ENCODE measurements at places on chromosomes 1 and 21.

DNA sequence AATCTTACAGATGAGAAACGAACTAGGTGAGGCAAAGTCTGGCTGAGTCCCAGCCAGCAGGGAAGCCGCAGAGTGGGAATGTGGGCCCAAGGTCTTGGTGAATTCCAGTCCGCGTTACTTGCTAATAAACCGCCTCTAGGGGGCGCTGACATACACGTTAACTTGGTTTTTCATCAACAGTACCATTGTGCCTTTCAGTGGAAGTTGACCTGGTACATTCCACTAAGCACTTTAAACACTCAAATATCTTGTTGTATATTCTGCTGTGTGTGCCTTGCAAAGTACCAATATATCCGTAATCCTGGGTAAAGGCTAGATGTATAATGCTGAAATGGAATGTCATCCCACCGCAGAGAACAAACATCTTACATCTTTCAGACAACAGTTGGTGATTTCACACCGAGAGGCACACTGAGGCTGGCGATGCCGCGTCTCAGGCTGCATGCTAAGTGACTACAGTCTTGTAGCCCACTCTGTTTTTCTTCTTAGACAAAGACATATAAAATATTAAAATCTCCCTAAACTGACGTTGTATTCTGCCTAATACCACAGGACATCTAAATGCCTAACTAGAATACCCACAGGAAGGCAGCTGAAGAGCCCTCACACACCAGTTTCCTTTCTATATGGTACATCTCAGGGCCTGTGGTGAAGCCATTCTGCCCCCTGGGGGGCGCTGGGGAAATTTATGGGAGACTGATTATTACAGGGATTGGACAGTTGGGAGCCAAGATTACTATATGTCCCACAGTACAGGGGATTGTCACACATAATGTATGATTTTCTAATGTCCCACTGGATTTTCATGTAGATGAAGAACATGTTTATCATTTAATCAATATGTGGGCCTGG, 49.2 kb upstream of the C1orf198 start:
- DNase-seq: peak; percentile 78

DNA sequence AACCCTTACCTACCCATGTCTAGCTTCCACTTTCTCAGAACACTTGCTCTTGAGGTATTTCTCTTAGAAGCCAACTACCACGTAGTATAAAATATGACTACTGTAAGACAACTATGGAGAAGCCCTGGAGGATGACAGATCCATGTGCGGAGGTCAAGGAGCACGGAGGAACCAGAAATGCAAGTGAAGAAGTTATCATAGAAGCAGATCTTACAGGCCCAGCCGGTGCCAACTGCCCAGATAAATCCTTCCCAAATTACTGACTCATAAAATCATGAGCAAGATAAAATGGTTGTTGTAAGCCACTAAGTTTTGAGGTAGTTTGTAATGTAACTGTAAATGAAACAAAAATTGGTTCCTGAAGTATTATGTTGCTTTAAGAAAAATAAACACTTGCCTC, 12.6 kb downstream of the GTF2B start:
- no peak for DNase-seq

DNA sequence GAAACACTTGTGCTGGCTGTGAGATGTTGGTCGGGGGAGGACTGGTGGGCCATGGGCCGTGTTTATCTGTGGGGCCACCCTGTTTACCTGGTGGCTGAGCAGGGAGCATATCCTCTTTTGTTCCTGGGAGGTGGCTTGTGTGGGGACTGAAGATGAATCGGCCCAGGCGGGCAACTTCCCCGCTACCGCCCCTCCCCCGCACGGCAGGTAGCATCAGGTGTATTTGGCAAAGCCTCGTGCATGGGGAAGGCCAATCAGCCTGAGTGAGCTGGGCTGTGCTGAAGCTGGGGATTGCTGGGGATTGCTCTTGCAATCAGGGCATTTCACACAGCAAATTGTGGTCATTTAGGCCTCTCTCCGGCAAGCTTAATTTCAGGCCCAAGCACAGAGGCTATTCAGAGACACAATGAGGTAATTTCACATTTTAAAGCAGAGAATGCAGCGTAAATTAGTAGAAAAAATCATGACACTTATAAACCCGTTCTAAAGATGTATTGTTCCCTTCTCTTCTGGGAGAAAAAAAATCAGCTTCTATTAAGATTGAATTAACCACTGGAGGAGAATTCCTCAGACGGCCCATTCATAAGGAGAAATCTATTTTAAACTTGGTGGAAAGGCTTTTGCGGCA, 197.7 kb upstream of the POU3F1 start:
- no peak for DNase-seq

DNA sequence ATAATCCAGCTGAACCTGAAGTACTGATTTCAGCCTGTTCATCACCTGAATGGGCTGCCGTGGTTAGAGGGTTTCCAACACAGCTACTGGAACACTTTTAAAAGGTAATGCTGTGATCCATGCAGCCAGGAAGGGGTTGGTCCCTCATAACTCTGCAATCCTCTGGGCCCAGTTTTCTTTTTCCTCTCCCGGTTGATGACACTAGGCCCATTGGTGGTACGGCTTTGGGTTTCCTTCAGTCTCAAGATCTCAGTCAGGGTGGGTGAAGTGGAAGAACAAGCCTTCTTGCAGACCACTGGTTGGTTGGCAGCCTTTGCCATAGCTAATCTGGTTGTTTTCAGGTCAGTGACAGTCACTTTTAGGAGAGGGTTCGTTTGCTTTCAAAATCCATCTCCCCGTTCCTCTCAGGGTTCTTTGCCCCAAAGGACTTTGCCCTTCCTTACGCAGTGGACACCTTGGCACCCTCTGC, 502 bp upstream of the SLC35A3 start:
- DNase-seq: no peak

GRCh38 chr1:72690871-72691270, 408.5 kb upstream of the NEGR1 start:
- no peak for DNase-seq

Data from activated gamma-delta T cell treated with Interleukin-2 at 50 U/mL for 16 hours (primary cell).